ENCODE measurements at places on chromosomes 2 and 18.

DNA sequence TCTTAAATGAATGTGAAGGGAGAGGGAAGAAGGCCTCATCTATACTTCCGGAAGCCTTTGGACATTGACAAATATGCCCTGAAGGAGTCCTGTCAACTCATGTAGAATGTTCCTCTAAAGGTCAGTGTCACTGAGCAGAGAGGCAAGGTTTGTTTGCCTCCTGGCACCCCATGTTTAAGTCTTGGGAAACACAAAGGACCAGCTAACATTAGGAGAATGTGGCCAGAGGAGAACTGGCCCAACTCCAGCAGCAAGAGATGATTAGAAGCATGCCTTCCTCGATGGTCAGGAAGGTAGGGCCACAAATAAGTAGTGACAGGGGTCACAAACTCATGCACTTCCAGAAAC, 5.7 kb downstream of the DYSF start:
- no peak for DNase-seq

- no peak for DNase-seq
These were observed 40.7 kb upstream of the TANK start for GRCh38 chr2:161119483-161119882.

DNA sequence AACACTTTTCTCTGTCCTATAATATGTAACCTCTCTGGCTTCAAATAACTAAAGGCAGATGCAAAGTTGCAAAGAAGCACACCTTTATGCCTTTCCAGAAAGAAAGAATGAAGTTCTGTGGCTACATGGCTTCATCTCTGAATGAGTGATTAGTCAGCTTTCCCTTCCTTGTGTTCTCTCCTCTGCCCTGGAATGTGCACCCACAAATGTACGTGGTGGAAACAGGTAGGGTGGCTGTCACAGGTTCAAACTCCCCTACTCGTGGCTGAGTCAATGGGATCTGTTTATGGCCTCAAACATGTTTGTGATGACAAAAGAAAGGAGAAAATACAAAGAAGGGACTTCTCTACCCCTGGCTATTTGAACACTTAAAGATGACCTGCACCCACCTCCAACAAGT, 55.5 kb upstream of the ACVR2A start:
- DNase-seq = no peak

GRCh38 chr2:9074930-9075329, 71.4 kb upstream of the MBOAT2 start:
- no peak for DNase-seq

GRCh38 chr2:163735685-163736432, at the start of gene FIGN:
Gene FIGN, minus strand, starts transcription at chr2:163736008. Its CDS starts 1,081 bp downstream, at chr2:163734927.
- peak; percentile 48 for DNase-seq

DNA sequence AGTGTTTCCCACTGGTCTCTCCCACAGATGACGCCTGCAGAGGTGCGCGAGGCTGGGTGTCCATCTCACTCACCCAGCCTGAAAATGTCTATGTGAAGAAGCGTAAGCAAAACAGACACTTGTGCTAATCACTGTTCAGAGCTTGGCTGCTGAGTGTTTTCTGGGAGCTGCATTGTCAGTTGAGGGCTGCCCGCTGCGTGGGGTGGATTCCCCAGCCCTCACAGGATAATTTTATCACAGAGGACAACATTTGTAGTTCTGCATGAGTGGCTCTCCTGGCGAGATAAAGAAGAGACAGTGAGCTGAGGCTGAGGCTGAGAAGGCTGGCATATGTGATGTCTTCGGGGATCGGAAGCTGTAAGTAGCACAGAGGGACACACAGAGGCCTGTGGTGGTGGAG, 16.2 kb upstream of the CAPN13 start:
- DNase-seq = no peak

GRCh38 chr2:46308081-46308480, 10.9 kb downstream of the EPAS1 start:
- DNase-seq = no peak
